ENCODE measurements at places on chromosomes 2 and 18.

GRCh38 chr2:28088970-28089369 lies 198.4 kb downstream of the BABAM2 start:
- no peak for DNase-seq

- DNase-seq = no peak
These were observed 16.0 kb downstream of the CYRIA start for GRCh38 chr2:16649353-16650286.

GRCh38 chr2:231429152-231429551 lies 33.6 kb downstream of the B3GNT7 start:
- DNase-seq = no peak

GRCh38 chr18:48216639-48217257 lies 192.4 kb downstream of the ZBTB7C start:
- peak; percentile 66 for DNase-seq

- no peak for DNase-seq
These were observed 90.8 kb downstream of the WDSUB1 start for GRCh38 chr2:159195697-159196096.

DNA sequence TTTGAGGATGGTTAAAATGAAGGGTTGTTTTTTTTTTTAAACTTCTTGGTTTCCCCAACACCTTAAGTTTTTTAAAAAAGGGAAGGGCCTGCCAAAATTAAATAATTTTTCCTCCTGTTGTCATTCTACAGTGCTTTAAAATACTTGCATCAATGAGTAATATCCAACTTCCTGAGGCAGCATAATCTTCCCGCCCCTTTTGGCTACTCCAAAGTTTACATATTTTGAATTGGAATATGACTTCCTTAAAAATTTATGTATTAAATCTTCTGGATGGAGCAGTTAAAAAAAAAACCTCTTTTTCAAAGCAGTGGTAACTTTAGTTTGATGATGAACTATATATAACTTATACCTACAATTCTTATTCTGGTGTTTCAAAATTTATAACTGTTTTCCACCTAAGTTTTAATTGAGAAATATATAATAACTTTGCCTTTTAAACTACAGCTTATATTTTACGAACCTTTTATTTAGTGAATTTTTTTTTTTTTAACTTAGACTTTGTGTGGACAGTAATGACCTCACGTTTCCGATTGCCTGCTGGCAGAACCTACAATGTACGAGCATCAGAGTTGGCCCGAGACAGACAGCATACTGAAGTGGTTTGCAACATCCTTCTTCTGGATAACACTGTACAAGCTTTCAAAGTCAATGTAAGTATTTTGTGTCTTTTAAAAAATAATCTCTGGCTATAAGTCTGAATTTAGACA lies 49.8 kb downstream of the PTPN4 start:
- no peak for DNase-seq

DNA sequence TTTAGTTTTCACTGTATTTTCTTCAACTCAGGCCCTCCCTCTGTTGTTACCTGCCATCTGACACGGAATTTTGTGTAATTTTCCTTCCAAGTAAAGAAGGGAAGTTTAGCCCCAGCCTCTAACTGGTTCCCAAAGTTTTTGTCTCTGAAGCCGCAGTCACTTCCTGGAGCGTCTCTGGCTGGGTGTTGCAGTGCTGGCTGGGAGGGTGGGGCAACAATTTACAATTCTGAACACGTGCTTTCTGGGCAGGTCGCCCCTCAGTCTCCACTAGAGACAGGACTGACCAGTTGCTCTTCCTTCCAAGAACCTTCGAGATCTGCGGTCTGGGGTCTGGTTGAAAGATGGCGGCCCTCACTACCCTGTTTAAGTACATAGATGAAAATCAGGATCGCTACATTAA lies 3.5 kb downstream of the CNDP2 start:
- peak; percentile 91 for DNase-seq

DNA sequence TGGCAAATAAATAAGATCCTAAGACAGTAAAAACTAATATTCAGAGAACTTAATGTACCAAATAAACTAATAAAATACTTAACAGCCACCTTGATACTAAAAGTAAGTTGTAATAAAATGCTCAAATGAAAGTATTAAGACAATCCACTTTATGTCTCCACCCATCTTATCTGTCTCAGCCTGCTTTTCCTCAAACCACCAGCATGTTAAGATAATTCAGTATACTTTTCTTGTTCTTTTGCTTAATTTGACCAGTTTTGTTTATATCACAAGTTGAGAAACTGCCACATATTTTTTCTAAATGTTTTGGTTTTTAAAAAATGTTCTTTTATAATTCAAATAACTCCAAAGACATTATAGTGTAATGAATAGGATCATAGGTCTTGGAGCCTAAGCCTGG lies 142.0 kb downstream of the MBD5 start:
- DNase-seq = no peak

- DNase-seq = no peak
These were observed 212.7 kb downstream of the AGAP1 start for GRCh38 chr2:235706506-235706905.

- DNase-seq = no peak
These were observed 51.0 kb upstream of the BCL2L11 start for GRCh38 chr2:111069722-111070121.

DNA sequence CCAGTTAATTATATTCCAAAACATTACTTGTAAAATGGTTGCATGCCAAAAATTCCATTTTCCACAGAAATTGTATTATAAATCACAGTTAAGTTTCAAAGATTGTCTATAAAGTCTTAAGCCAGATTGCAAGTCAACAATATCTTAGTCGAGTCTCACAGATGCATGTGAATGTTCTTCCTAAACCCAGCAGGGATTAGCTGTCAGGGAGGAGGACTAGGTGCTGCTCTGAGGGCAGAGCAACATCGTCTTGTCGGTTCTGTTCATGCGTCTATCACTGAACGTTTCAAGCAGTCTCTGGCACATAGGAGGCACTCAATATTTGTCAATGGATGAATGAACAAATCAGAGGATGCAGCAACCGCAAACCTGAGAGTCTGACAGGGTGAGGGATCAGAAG lies 27.0 kb downstream of the EPB41L3 start:
- DNase-seq = no peak

- DNase-seq = no peak
These were observed 185.6 kb downstream of the RIT2 start for GRCh38 chr18:42929857-42930256.

DNA sequence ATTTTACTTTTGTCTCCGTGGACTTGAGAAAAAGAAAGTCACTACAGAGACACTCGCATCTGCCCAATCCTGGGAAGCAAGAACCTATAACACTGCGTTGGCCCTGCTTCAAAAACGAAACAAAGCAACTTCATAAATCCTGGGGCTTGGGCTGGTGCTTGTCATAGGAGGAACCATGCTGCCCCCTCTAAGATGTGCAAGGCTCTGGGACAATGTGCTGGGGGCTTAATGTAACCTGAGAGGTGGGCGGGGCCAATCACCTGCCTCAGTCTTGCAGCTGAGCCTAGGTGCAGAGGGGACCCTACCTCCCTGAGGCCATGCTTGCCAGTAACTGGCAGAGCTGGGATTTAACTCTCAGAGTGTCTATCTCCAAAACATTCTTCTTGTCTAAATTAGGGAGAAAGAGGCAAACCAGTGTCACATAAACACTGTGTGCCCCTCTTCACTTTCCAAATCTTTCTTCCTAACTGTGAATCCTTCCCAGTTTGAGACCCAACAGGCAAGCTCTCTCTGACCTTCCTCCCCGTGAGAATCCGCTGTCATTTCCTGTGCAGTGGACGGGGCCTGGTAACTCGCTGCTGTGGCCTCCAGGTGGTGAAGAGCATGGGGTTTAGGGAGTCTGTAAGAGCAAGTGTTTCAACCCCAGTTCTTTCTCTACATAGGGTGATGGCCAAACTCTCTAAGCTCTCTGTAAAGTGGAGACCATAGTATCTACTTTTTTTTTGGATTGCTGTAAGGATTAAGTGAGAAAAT lies 115.1 kb downstream of the ACKR3 start:
- DNase-seq = no peak

DNA sequence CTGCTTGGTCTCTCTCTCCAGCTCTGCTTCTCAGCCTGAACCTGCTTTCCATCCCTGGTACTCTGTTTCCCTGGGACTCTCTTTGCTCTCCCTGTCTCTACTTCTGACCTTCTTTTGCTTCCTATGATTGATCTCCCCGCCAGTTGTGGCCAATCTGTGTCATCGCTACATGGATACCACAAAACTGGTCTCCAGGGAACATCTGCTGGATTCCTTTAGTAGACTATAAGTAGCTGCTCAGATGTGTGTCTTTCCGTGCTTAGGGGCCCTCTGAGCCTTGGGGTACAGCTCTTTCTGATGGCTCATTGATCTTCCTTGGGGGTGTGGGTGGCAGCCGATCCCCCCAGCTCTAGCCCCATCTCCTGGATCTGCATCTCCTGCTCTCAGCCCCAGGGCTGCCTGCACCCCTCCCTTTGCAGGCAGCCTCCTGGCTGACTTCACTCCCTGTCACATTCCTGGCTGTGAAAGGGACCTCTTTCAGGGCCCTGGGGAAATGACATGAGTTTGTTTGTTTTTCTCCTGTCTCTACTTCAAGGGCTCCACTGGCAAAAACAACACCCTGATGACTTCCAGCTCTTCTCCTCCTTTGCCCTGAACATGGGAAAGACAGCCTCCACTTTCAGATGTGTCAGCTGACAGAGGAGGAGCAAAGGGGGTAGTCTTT lies 333.7 kb downstream of the CYP26B1 start:
- no peak for DNase-seq
